Temporal lobe (tissue), 4 donors: ENCODE measurements at places on chromosomes 4 and X. TPM values are rescaled to one million over a fixed set of nuclear protein-coding genes. Genes with fewer than 3 reads are reported as not detected.

GUCY1A1 gene
- 109 TPM for total RNA-seq

CT45A1 gene
- not detected for total RNA-seq

SERPINA7 gene
- not detected for total RNA-seq

SFRP2 gene
- 2.7 TPM for total RNA-seq

NXF2 gene
- total RNA-seq, result not detected
